Central memory CD4-positive, alpha-beta T cell (primary cell): ENCODE measurements at places on chromosomes 12 and 14.
A peak's percentile ranks its signal among the peaks of the same experiment; 100 is the strongest.

DNA sequence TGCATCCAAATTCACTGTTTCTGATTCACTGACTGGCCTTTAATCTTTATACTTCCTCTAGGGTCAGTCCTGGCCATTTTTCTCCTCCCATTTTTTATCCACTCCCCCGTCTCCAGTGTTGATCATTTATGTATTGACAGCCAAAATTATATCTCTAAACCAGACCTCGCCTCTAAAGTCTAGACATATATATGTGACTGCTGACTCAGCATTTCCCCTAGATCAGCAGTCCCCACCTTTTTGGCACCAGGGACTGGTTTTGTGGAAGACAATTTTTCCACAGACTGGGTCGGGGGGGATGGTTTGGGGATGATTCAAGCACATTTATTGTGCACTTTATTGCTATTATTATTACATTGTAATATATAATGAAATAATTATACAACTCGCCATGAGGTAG lies 88.3 kb upstream of the DAAM1 start:
- DNase-seq: no peak

- DNase-seq: no peak
These were observed 37.8 kb upstream of the FICD start for GRCh38 chr12:108477055-108477880.

GRCh38 chr12:26274441-26275312 lies 79.3 kb downstream of the SSPN start:
- no peak for DNase-seq

GRCh38 chr14:95609398-95609990 lies 74.6 kb downstream of the GLRX5 start:
- no peak for DNase-seq

GRCh38 chr12:98422812-98423211 lies 92.6 kb upstream of the TMPO start:
- no peak for DNase-seq

GRCh38 chr14:61742371-61742770 lies 19.8 kb upstream of the SNAPC1 start:
- DNase-seq: no peak

GRCh38 chr12:11798006-11798708 lies 148.7 kb downstream of the ETV6 start:
- DNase-seq: no peak

DNA sequence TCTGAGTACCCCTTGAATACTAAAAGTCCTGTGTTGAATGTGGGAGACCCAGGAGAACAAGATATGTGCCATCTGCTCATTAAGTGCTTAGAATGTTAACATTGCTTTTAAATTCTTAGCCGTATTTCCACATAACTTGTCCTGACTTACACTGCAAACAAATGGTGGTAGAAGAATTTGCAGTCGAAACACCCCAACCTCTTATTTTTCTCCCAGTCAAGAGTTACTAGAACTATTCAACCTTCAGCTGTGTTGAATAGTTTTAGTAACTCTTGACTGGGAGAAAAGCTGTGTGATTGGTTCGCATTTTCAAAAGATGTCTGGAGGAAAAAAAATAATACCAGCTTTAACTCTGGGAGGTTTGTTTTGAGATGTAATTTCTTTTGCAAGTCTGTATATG lies 7.6 kb upstream of the SPX start:
- DNase-seq: no peak

DNA sequence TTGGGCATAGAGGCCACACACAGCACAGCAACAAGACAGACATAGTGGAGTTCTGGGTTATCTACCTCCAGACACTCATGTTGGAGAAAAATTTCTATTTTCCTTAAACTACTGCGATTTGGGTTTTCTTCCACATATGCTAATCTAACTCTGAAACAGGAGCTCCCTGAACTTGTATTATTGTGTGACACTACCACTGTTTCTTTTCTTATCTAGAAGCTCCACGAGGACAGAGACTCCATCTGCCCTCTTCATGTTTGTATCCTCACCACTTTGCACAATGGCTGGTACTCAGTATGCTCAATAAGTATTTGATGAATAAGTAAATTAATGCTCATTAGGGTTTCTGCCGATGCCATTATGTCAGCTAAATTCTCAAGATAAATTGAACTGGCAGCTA lies 218.6 kb downstream of the PAX9 start:
- DNase-seq: no peak

GRCh38 chr12:113374823-113375428 lies 16.5 kb downstream of the PLBD2 start:
- DNase-seq: no peak

DNA sequence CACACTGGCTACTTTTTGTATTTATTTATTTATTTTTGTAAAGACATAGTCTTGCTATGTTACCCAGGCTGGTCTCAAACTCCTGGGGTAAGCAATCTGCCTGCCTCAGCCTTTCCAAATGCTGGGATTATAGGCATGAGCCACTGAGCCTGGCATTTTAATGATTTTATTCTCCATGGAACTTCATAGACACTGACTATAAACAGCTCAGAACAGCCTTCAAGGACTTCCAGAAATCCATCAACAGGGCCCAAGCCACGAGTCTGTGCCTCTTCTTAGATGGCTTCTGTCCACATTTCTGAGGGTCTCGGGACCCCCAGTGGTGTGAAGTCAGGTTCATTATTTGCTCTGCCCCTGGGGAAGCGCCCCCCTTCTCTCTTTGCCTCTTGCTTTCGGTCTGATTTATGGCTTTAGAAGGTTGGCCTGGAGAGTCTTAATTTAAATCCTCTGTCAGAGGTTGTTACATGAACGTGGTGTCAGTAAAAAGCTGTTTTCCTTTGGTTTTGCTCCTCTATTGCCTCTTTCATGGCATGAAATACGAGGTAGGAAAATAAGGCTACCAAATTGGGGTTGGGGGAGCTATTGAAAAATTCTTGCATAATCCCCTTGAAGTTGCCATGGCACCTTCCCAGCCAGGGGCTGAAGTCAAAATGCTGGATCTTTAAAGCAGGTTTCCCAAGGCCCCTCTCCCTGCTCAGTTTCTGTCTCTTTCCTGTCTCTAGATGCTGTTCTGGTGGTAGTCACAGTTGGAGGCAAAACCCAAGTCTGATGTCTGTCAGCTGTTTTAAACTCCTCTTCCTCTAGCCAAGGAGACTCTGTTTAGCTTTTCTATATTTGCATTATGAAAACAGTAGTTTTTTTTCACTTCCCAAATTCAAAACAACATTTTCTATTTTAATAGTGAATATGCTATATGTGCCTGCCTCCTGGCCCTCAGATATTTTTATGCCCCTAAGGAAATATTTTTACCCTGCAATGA lies 129.4 kb downstream of the SMOC1 start:
- no peak for DNase-seq

DNA sequence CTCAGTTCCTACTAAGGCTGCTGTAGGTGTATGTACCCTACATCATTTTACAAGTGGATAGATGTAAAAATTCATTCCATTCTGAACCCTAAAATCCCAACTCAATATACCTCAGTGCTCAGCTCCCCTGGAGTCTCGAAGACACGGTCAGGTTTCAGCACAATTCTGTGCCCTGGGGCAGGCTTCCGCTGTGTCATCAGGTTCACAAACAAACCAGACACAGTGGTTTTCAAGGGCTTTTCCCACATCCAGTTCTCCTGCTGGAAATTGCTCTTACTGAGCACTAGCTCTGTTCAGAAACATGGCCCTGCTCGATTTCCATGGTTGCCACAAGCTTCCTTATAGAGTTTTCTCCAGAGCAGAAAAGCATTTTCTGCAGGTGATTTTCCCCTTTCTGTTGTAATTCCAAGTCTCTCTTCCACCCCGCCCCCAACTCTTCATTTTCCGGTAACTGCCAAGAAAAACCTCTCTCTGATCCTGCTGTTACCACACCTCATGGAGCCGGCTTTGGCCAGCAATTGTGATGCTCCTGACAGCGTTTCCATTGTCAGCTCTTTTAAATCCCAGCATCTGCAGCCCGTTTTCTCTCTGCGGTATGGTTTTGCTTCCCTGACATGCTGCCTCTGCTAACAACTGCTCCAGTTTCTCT lies 483.0 kb upstream of the CCDC196 start:
- no peak for DNase-seq

GRCh38 chr14:50528000-50528399 lies 4.4 kb downstream of the MAP4K5 start:
- no peak for DNase-seq

DNA sequence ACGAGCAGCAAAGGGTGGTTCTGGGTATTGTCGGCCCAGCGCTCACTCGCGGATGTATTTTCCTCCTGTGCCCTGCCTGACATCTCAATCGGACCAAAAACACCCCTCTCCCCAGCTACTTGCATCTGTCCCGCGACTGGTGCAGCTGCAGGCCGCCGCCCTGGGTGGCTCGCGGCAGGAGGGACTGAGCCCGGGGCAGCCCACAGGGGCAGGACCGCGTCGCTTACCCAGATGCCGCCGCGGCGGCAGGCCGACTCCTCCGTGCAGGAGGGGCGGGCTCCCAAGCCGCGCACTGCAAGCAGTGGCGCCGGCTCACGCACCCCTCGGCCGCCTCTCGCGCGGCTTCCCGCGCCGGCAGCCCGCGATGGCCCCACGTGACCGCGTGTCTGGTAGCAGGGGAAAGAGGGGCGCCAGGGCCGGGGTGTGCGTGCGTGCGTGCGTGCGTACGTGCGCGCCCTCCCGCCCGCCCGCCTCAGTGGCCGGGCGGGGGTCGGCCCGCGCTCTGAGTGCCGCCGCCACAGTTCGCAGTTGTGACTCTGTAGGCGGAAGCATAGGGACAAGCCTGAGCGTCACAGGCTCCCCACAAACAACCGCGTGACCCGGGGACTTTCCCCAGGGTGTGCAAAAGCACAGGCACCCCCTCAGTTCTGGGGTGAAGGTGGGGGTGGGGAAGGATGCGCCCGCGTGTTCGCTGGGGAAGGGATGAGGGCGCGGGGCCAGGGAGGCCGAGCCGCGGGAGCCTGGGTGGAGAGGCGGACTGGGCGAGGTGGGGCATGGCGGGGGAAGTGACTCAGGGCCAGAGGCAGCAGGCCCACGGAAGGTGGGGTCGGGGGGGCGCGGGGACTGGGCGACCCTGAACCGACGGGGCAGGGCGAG lies at the start of gene ZBTB25:
ZBTB25 (minus strand) TSS at position 405 of the 876 bp plus-strand sequence. CDS start 13,305 bp downstream, outside the sequence.
- peak; percentile 98 for DNase-seq

DNA sequence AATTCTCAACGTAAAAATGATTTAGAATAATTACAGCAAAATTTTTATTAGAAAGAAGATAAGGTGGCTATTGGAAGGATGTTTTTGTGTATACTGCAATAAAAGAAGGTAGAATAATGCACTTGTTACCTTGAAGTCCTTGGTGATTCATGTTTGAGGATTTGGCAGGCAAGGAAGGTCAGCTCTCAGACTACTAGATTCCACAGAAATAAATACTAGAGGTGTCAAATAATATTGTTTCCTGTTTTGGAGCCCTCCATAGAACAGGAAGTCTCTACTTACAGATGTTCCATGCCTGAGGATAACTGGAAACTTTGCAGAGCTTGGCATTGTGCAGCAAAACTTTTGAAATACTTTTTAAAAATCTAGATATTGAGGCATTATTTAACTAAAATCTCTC lies 284.3 kb upstream of the SYT1 start:
- no peak for DNase-seq

DNA sequence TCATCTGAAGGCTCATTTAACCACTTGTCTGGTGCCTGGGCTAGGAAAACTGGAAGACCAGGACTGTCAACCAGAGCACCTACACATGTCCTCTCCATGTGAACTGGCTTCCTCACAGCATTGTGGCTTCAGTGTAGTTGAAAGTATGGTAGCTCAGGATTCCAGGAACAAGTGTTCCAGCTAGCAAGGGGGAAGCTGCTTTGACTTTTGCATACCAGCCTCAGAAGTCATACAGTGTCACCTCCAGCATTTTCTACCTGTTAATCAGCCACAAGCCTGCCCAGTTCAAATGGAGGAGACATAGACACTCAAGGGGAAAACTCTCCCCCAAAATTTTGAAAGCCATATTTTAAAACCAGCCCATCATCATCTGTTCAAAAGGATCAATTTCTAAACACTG lies 212.8 kb upstream of the CAND1 start:
- no peak for DNase-seq

- no peak for DNase-seq
These were observed 62.8 kb downstream of the BHLHE41 start for GRCh38 chr12:26062006-26062405.

DNA sequence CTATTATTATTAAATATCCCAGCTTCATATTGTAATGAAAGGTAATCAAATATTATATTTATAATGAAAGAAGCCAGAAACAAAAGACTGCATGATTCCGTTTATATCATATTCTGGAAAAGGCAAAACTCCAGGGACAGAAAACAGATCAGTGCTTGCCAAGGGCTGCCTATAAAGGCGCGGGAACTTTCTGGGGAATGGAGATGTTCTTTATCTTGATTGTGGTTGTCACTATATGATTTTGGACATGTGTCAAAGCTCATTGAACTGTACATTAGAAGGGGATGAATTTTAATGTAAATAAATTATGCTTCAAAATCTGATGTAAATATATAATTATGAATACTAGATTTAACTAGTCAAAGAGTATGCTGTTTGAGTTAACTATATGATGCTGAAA lies 115.4 kb upstream of the KRAS start:
- no peak for DNase-seq

DNA sequence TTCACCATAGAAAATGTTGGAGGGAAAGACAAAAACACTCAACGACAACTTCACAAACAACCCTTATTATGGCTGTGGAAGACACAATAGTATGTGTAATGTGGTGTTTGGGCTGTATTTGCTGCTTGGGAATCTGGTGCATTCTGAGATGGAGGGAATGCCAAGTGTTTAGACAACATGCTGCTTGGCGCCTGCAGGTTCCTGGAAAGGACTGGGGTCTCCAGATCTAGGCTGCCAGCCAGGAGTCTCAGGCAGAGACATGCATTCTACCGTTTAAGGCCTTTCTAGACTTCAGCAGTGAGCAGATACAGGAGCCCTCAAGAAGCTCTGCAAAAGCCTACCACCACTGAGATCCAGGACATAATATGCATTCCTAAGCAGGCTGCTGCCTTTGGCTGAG lies 418.7 kb downstream of the NRXN3 start:
- DNase-seq: no peak

GRCh38 chr12:116672842-116673516 lies 64.9 kb downstream of the SPRING1 start:
- peak; percentile 3 for DNase-seq

DNA sequence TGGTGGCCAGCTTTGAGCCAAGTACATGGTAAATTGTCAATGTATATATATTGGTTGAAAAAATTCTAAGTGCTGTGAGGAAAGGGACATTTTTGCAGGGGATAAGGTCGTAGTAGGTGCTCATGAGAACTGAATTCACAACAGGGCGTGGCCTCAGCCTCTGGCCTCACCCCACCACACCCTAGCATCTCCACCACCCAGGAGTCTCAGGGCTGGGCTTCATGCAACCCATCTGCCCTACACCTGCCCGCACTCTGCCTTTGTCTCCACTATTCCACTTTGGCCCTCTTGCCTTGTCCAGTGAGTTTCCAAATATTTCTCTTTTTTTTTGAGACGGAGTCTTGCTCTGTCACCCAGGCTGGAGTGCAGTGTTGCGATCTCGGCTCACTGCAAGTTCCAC lies 22.1 kb upstream of the AQP2 start:
- DNase-seq: no peak

- DNase-seq: no peak
These were observed 13.0 kb downstream of the KMT5A start for GRCh38 chr12:123396954-123397353.

DNA sequence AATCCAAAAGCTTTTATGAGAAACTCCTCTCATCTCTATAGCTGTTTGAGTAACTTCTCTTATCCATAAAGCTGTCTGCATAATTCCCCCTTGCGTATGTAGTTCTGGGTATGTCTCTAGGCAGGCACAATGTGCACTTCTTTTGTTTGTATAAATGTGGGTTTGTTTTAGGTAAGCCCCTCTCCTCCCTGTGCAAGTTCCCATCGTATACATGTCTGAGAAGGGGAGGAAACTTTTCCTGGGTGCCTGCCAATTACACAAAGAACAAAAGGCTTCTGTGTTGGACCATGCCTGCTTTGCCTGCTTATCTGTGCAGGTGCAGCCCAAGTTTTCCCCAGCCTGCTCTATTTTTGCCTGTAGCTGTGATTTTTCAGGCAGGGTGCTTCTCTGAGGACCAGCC lies 96.7 kb downstream of the CCER1 start:
- no peak for DNase-seq
